ENCODE measurements at places on chromosomes 13 and 19. TPM values are rescaled to one million over a fixed set of nuclear protein-coding genes. Genes with fewer than 3 reads are reported as not detected.

The CRLF1 gene
- 6.9 TPM for total RNA-seq

The UHRF1 gene
- total RNA-seq = 7.6 TPM

The CERS1 gene
- 0.36 TPM for total RNA-seq

The MCF2L gene
- 6.5 TPM for total RNA-seq

The OVOL3 gene
- not detected for total RNA-seq

The CGB3 gene
- total RNA-seq = not detected

The SUGP1 gene
- total RNA-seq = 31.2 TPM
